ENCODE measurements at places on chromosomes 5 and 9.
A peak's percentile ranks its signal among the peaks of the same experiment; 100 is the strongest.

GRCh38 chr5:57491369-57491965 is 8.9 kb upstream of the ACTBL2 start:
- DNase-seq: no peak

- DNase-seq: no peak
Observed at GRCh38 chr9:137902646-137903045, 25.1 kb downstream of the CACNA1B start.

DNA sequence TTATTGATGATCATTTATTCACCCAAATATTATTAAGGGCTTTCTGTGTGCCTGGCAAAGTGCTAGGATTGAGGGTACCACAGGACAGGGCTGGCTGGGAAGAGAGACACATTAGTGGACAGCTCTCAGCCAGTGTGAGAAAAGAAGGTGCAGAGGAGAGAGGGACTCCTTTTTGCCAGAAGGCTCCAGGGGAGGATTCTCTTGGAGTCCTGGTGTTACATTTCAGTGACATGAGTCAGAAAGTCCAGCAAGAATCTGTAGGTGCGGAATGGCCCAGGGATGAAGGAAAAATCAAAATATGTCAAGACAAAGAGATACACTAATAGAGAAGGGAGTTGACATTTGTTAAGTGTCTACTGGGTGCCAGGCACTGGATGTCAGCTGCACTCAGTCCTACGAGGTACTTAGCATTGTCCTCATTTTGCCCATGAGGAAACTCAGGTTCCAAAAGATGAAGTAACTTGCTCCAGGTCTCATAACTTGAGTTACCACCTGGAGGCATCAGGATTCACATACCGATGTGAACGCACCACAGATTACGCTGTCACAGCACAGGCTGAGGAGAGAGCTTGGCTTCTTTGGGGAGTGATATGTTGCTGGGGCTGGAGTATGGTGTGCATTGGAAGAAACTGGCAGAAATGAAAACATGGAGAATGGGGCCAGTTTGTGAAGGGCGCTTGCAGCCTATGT is 60.5 kb downstream of the RASGRF2 start:
- no peak for DNase-seq

GRCh38 chr5:9071524-9071923 is 474.4 kb downstream of the SEMA5A start:
- DNase-seq: no peak

GRCh38 chr9:70477146-70477745 is 62.8 kb upstream of the KLF9 start:
- DNase-seq: no peak

DNA sequence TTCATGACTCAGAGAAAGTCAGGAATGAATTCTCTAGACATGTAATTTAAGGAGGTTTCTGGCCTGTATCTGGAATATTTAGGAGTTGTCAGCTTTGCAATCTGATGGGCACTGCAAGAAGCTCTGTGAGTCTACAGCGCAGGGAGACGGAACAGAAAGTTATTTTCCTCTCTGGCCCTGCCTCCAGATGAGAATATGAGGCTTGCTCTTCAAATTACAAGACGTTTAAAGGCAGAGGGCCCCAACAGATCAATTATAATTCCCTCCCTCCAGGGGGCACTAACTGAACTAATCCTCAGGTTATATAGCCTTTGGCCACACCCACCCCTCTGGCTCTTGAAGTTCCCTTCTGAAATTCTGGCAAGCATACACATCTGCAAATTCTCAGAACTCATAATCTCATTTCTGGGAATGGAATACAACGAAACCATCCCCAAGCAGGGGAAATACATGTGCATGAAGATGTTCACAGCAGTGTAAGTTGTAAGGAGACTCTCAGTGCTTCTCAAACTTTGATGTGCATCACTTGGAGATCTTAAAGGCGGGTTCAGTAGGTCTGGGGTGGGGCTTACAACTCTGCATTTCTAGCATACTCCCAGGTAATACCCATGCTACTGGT is 307.6 kb downstream of the CWC27 start:
- DNase-seq: no peak

DNA sequence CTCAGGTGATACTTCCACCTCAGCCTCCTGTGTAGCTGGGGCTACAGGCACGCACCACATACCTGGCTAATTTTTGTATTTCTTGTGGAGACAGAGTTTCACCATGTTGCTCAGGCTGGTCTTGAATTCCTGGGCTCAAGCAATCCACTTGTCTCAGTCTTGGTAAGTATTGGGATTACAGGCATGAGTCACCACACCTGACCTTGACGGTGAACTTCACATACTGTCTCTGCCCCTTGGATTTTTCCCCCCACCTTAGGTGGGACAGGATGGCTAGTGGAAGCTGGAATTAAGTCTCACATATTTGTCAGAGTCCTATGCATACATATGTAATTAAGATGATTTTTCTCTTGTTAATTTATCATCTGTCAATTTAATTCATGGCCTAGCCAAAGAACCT is 20.9 kb upstream of the RFK start:
- no peak for DNase-seq

DNA sequence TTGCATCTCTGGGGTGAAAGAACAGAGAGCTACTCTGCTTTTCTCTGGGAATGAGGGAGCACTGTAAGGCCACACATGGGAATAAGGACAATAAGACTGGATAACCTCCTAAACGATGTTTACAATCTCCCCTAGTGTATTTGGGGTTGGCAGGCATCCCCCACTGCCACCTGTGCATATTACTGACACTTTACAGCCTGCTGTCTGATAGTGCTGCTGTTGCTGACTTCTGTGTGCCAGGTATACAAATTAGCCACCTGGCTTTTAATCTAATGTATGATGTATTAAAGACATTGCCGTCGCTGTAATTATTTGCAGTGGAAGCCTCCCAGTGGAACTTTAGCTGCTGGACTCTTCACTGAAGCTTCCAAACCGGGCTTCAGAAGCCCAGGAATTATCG is 4.4 kb upstream of the SHISAL2B start:
- DNase-seq: no peak

- no peak for DNase-seq
Observed at GRCh38 chr5:134945041-134945440, 22.7 kb upstream of the CATSPER3 start.

- no peak for DNase-seq
Observed at GRCh38 chr5:5285906-5286305, 136.6 kb upstream of the ICE1 start.

GRCh38 chr9:119368179-119368578 is 1.1 kb downstream of the BRINP1 start:
- no peak for DNase-seq

GRCh38 chr9:112166176-112167140 is 8.6 kb downstream of the SUSD1 start:
- DNase-seq: no peak

- peak; percentile 88 for DNase-seq
Observed at GRCh38 chr5:34584165-34584564, 72.0 kb upstream of the RAI14 start.

DNA sequence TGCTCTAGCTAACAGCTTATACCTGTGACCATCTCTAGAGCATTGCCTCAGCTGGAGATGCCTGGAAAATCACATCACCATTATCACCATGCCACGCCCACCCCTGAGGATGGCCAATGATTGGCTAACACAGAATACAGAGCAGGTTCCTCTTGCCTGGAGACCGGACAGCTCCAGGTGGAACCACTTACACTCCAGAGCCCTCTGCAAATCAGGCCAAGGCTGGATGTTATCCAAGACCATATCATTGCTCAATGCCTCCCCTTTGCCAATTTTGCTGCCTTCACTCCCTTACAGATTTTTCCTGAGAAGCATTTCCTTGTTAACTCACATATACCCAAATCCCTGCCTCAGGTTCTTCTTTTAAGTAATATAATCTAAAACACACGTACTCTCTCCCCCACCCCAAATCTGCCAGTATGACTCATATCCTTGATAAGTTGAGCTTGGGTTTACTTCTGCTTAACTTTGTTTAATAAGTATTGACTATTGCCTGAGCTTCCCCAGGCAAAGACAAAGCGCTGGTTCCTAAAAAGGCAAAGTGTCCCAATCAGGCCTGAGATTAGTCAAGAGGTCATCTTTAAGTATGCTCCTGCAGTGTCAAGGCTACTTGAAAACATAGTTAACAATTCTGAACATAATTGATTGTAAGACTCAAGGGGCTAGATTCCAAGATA is 309.6 kb downstream of the EPB41L4A start:
- DNase-seq: no peak

DNA sequence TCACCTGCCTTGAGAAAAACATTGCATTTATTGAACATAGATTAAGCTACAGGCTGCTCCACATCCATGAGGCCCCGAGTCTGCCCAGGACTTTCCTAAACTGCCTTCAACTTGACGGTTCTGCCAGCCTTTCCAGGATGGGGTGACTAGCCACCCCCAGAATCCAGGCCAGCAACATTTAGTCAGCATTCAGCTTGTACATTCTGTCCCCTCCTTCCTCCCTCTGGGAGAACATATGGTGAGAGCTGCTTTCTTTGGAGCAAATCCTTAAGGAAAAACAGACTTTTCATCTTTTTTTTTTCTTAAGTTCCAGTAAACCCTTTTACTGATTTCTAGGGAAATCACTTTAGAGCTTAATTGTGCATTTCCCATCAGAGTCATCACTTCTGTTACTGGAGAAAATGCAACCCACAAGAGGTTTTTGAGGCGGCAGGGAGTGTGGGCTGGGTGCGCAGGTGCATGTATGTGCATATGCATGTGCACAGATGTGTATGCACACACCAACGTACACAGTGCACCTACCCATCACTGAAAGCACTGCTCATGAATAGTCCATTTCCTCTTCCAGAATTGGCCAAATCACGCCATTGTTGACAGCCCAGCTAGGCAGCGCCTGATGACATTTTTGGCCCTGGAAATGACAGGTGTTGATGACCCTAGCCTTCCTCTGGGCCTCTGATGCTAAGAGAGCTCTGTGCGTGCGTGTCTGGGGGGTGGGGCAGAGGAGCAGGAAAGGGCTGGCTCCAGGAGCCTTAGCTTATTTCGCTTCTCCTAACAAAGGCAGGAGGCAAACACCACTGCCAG is 145.6 kb downstream of the HSD17B3 start:
- DNase-seq: no peak

DNA sequence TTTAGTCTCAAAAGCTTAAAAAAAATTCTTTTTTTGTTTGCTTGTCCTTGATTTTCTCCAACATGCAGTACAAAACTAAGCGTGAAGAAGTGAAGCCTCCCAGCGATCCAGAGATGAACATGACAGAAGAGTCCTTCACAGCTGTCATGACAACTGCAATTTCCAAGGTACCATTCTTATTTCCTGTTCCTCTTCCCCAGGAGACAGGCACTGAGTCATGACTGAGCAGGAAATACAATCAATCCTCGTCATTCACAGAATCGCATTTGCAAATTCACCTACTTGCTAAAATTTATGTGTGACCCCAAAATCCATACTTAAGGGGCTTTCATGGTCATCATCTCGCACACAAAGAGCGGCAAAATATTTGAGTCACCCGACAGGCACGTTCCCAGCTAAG is 77.3 kb downstream of the SLC1A1 start:
- DNase-seq: no peak

GRCh38 chr5:139960723-139961383 is 82.2 kb downstream of the NRG2 start:
- no peak for DNase-seq

DNA sequence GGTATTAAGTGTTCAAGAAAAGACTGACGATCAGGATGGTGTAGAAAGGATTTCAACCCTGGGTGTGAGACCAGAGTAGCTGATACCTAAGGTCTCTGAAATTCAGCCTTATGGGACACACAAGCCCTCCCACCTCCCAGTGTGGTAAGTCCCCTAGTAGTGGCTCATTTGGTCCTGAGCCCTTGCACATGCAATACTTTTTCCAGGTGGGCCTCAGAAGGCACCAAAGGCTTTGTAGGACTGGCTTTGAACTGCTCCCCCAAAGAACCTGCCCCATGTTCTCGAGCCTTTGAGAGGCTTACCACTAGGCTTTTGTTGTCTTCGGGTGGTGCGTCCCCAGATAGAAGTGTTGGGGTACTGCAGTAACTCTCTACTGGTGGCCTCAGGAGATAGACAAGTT is 803 bp downstream of the GARIN3 start:
- DNase-seq: no peak

DNA sequence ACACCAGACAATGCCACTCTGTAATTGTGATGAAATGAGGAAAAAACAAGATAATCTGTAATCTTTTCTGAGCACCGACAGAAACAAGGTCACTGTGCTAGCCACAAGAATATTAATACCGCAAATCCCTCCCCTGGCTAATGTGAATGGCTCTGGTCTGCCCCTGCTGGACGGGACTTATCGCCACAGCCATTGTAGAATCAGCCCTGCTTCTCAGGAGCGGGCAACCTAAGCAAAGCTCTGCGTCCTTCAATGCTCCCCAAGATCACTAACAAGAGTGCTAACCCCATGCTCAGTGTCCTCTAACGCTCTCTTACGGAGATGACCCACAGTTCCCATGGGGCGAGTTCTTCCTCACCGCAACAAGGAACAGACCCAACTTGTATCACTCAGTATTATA is 42.7 kb downstream of the OR2V1 start:
- DNase-seq: no peak

DNA sequence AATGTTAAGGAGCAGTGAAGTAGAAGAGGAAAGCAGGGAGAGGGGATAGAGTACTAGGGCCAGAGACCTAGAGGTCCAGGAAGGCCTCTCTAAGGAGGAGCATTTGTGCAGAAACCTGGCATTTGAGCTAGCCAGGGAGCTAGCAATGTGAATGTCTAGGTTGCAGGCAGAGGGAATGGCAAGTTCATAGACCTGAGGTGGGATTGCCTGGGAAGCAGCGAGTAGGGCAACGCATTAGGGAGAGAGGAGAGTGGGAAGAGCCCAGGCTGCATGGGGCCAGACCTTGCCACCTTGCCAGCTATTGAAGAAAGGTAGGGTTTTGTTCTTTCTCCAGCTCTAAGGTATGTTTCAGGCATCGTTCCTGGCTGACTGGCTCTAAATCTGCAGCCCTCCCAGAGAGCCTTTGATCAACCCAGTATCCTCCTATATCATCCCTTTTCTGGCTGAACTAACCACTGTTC is 54.0 kb downstream of the SLC22A5 start:
- no peak for DNase-seq

DNA sequence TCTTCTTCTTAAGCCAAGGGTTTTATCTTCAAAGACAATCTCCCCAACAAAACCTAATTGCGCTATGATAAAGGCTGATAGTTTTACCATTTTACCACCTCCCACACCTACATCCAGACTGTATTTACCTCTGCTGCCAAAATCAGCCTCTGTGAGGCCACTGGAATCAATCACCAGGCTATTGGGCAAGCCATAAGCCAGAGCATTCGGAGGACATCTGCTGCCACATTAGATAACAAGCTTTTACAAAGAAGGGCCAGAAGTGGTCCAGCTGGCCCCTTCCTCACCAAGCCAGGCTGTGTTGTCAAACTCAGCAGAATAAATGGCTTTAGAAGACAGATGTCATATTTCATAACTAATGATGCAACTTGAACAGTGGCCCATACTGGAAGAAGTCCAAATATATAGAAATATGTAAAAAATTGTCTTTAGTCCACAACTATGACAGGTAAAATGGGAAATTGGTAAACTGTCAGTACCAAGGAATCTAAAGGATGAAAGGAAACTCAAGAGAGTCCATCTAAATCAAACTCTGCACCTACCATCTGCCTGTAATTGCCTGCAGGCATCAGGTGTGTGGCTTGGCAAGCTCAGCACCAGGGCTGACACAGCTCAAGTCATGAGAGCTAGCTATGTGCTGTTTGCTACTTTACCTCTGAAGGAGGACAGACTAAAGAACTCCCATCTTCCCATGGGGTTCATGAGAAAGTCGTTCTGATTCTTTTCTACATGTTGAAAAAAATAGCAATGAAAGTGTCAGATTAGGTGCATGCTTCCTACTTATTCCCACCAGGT is 16.1 kb downstream of the SLC45A2 start:
- DNase-seq: no peak
